ENCODE measurements at places on chromosomes 11 and 22.

DNA sequence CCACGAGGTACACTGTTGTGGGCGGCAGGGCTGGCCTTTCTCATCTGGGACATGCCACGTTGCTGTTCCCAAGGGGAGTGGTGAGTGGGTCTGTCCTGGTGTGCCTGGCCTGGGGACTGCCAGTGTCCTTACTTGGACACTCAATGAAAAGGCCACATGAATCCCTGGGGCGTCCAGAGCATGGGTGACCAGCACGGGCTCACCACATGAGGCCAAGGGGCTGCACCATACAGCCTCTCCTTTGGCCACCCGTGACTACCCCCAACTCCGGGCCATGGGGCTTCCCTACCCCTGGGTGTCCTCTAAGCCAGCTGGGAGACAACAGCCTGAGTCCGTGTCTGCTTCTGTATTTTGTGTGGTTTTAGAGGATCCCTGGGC lies 20.2 kb upstream of the TXNRD2 start:
- no peak for DNase-seq
- no peaks in the 10 kb centered on the region for H3K27me3 ChIP-seq

- no peak overlapping the region for H3K4me3 ChIP-seq
- H3K27ac ChIP-seq = no peak overlapping the region
- no peak for DNase-seq
- no peaks in the 10 kb centered on the region for H3K4me1 ChIP-seq
- no peaks in the 10 kb centered on the region for H3K36me3 ChIP-seq
Observed at GRCh38 chr22:43466710-43467109, 54.9 kb downstream of the MPPED1 start.

DNA sequence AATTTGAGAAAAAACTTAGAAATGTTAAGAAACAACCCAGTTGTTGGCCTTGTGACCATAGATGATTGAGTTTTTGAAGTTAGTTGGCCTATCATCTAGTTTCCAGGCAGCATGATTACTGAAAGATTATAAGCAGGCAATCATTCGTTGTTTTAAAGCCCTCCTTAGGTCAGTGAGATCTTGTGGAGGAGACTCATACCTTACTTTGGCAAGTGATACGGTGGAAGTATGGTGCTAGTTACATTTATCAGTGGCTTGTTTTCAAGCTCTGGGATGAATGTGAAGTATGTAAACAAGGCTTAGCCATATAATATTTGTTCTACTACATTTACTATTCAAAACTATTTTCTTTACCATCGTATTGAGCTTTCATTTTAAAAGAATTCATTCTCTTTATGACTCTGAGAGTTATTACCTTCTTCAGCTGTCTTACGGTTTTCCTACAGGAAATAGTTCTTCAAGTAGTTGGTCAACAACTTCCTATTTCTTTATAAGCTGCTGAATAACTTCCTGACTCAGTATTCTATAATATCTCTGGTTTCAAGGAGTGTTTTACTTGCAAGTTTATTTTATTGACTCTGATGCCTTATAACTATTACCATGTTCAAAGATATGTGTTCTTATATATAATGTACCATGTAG lies 7.3 kb downstream of the YAP1 start:
- no peaks in the 10 kb centered on the region for H3K27me3 ChIP-seq
- H3K36me3 ChIP-seq = no peaks in the 10 kb centered on the region
- H3K27ac ChIP-seq = no peak overlapping the region
- H3K4me1 ChIP-seq = no peaks in the 10 kb centered on the region

DNA sequence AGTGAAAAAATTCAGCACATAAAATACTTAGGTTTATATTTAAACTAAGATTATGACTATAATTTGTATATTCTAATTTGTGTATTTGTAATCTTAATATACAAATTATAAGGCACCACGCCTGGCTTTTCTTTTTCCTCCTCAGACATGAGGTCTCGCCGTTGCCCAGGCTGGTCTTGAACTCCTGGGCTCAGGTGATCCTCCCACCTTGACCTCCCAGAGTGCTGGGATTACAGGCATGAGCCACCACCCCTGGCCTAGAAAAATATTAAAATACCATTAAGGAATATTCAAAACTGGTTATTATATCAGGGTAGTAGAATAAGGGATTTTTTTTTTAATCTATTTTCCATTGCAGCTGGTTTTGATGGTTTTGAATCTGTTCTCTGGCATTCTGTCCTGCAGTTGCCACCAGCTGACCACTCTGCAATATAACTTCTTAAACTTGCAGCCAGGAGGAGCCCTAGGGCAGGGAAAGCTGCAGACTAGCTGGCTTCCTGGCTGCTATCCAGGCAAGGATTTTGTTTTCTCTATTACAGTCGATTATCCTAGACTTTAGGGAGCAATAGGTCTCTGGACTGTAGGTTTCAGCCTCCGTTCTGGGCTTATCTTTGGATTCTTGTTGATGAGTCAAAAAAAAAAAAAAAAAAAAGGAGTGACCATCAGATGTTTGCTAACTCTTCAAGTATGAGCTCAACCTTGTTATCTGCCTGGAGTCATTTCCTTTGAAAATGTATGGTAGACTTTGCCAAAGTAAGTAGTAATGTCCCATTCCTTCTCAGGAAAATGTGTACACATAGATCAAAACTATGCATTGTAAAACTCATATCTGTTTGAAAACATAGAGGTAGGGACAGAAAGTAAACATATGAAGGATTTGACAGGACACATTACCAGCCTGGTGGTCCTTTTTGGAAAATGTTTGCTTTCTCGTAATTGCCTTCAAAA lies 13.2 kb downstream of the POLA2 start:
- peak overlapping the region; percentile 71 for H3K27ac ChIP-seq
- peak; percentile 76 for DNase-seq
- H3K4me1 ChIP-seq = peaks cover 9% of the 10 kb centered on the region
- H3K27me3 ChIP-seq = no peaks in the 10 kb centered on the region
- H3K4me3 ChIP-seq = no peak overlapping the region
- H3K36me3 ChIP-seq = peaks cover 64% of the 10 kb centered on the region

All from K562 (cell line).